Activated CD8-positive, alpha-beta memory T cell treated with anti-CD3 and anti-CD28 coated beads for 36 hours (primary cell): ENCODE measurements at places on chromosomes 5 and 9. TPM values are rescaled to one million over a fixed set of nuclear protein-coding genes. Genes with fewer than 3 reads are reported as not detected.

Gene INSL4
- not detected for total RNA-seq

Gene RMI1
- 31.8 TPM for total RNA-seq

Gene PTGR1
- 0.61 TPM for total RNA-seq

Gene ZDHHC21
- 6.6 TPM for total RNA-seq

Gene PCDHA9
- not detected for total RNA-seq

Gene ARHGAP26
- total RNA-seq: 15.6 TPM

Gene MYOZ3
- 0.06 TPM for total RNA-seq

Gene HSD17B3
- not detected for total RNA-seq

Gene NMUR2
- total RNA-seq: not detected

Gene KIF4B
- total RNA-seq: not detected

Gene HRH2
- 32.6 TPM for total RNA-seq

Gene CERT1
- total RNA-seq: 31.8 TPM

Gene DND1
- total RNA-seq: 3.2 TPM

Gene SPINK13
- total RNA-seq: not detected

Gene CLK4
- 25.2 TPM for total RNA-seq

Gene TRIM36
- total RNA-seq: 0.40 TPM

Gene CDO1
- total RNA-seq: 0.11 TPM

Gene PROB1
- total RNA-seq: 8.9 TPM
